Stimulated activated CD4-positive, alpha-beta T cell treated with anti-CD3 and anti-CD28 coated beads, Interleukin-1b, Interleukin-23, amount 100 ng/mL, for 1 hour (primary cell): ENCODE measurements at places on chromosomes 5 and 9.
A peak's percentile ranks its signal among the peaks of the same experiment; 100 is the strongest.

DNA sequence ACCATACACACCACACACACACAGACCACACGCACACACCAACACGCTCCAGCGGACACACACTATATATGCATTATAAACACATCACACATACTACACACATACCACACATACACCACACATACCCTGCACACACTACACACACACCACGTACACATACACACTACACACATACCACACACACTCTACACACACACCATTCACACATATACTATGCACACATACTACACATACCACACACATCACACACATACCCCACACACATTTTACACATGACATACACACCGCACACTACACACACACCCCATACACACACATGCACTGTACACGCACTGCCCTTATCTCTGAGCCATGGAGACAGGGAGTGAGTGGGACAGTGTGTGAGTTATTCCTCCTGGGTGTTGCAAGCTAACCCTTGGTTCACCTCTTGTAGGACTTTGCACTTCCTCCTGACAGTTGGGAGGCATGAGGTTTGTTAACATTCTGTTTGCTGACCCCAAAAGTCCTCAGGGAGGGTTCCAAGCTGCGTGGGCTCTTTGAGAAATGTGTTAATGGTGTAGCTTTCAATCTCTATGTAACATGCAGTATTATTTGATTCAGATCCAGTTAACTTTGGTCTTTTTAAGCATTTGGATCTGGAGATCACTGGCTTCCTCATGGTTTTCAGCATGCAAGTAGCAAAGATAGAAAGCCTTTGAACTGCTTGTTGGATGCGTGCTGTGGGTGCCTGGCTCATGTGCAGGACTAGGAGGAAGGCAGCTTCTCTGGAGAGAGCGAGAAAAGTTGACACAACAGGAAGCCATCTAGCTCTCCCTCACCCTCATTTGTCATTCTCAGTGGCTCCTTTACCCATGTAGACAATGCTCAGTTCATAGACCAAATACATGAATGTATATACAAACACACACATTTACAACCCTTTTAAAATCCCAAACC is 13.7 kb downstream of the IL31RA start:
- DNase-seq, result no peak

- DNase-seq, result no peak
These were observed at the start of gene SVEP1 for GRCh38 chr9:110579034-110579861. SVEP1 (minus strand) TSS chr9:110579741; CDS start chr9:110579543, 198 bp downstream.

DNA sequence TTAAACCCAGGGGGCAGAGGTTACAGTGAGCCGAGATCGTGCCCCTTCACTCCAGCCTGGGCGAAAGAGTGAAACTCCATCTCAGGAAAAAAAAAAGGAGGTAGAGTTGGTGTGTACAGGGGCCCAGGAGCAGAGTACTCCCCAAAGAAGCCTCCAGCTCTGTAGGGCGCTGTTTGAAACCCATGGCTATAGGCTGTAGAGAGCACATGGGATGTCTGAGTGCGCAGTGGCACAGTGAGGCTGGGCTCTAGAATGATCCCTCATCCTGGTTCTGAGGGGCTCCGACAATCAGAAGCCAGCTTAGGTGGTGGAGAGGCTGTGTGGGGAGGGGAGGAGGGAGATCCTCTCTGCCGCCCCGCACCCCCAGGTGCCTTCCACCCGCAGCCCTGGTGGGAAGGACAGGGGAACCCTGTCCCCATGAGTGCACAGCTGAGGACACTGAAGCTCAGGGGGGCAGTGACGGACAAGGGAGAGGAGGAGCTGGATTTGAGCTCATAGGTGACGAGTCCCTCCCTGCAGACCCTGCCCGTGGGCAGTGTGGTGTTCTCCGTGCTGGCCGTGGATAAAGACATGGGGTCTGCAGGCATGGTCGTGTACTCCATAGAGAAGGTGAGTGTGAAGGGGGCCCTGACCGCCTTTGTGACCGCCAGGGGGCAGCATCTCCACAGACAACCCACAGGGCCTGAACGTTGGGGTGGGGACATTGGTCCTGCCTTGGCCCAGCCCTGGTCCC is 24.6 kb downstream of the CDHR2 start:
- peak; percentile 84 for DNase-seq

DNA sequence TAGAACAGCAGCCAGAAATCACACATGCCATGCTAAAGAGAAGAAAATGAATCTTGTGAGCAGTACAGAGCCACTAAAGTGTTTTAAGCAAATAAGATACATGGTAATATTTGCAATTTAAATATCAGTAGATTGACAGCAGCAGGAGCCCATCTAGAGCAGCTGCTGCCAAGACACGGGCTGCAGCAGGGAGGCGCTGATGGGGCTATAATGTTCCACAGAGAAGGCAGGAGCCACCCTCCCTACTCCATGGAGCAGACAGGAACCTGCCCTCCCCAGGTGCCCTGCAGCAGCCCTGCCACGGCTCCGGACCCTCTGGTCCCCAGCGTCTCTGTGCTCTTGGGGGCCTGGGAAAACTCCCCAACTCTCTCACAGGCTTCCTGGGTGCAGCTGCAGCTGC is 224.1 kb upstream of the ISL1 start:
- DNase-seq, result no peak

DNA sequence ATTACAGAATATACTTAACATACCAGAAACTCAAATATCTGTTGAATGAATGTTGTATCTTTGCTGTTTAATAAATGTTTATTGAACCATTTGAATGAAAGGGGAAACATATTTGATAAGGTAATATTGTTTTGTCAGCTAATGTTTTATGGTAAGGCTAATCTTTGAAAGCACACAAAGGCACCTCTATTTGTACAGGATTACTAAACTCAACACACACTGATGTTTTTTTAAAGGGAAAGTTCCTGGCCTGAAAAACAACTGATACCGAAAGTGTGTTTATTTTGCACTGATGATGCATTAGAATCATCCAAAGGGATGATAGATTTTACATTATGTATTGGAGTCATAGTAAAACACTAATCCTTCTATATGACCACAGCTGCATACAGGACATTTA is 82.5 kb downstream of the ADCY2 start:
- no peak for DNase-seq

DNA sequence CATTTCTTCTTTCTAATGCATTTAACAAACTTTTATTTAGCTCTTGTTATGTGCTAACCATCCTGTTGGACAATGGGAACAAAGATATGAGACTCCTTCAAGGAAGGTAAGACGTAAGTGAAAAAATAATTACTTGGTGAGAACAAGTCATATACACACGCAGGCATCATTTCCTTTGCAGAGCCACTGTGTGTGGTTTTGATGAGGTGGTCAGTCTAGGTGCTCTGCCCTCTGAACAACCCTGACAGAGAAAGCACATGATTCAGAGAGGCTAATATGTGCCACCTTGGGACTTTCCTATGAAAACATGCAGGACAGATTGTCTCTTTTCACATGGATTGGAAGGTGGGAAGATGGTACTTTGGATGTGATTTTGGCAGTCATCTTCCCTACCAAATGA is 1162.5 kb upstream of the DMAC1 start:
- no peak for DNase-seq

DNA sequence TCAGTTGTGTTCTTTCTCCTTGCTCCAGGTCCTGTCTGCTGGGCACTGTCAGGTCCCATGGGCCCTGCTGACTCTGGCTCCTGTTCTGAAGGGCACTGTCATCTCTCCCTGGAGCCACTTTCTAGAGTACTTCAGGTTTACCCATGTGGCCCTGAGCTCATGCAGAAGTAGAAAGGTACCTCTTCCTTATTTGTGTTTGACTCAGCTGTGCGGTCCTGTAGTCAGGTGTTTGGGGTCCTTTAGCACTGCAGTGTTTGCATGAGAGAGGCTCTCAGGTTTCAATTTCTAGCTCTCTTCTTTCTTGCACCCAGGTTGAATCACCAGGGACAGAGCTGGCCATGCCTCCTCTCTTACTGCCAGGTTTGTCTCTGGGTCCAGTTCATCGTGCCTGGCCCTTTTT is 71.5 kb downstream of the HSPA4 start:
- DNase-seq, result no peak

- DNase-seq, result no peak
These were observed 3.5 kb downstream of the LMX1B start for GRCh38 chr9:126617003-126617822.

DNA sequence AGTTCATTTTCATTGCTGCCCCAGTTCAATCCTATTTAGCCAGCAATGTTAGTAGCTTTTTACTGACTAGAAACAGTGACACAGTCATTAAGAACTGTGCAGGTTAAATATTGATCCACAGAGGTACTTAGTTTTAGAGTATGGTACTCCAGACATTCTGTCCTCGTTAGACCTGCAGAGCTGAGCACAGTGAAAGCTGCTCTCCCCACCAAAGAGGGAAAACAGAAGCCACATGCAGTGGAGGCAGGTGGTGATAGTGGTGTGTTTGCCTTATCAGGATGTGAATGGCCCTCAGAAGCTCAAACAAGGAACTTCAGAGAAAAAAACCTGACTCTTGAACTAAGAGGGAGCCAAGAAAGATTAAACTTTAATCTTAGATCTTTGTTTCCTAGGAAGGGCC is 75.5 kb downstream of the UNC13B start:
- DNase-seq, result no peak

DNA sequence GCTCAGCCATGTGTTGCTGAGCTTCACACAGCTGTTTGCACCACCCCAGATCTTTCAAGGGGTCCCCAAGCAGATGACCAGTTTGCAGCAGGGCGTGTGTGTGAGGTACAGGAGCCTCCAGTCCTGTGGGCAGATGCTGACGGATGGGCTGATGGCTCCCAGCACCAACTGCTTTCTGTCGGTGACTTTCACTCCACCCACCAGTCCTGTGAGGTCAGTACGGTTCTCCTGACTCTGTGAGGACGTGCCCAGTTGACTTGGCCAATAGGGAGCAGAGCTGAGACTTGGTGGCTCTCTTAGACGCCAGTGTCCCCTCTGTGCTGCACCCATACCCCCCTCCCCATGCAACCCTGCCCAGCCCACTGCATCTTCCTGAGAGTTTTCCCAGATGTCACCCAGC is 19.7 kb downstream of the COL5A1 start:
- DNase-seq, result no peak

GRCh38 chr5:180558232-180558631 is 33.1 kb downstream of the SCGB3A1 start:
- no peak for DNase-seq

DNA sequence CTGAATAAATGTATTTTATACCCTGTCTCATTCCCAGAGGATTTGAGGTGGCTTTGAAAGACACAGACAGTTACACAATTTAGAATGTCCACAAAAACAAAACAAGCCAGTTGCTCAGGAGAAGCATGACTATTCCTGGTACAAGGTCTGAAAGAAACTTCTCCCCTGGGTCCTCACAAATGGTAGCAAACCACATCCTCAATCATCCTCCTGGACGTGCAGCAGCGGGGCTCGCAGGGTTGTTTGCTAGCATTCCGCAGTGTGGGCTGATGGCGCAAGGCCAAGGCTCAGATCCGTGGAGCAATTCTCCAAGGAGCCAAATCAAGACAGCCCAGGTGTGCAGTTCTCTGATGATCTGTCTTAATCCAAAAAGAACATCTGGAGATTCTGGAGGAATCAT is 210.3 kb downstream of the ACTL7B start:
- DNase-seq, result no peak

GRCh38 chr5:73280821-73281746 is 108.1 kb downstream of the TMEM174 start:
- no peak for DNase-seq

GRCh38 chr9:93141771-93142483 is 7.9 kb upstream of the NINJ1 start:
- DNase-seq, result no peak

DNA sequence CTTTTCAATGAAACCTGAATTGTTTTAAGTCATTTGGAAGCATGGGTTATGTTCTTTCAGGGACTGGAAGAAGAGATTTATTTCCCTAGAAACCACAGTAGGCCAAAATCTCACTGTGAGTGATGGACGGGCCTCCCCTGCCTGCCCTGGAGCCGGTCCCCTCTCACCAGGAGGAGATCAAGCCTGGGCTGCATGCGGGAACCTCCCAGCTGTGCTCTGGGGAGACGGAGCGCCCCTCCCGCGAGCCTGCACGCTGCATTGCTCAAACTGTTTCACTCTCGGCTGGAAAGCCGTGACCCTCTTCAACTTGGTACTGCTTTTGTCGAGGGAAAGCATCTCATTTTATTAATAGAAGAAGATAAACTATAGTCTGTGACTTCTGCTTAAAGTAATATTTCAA is 85.4 kb downstream of the IRX2 start:
- no peak for DNase-seq

DNA sequence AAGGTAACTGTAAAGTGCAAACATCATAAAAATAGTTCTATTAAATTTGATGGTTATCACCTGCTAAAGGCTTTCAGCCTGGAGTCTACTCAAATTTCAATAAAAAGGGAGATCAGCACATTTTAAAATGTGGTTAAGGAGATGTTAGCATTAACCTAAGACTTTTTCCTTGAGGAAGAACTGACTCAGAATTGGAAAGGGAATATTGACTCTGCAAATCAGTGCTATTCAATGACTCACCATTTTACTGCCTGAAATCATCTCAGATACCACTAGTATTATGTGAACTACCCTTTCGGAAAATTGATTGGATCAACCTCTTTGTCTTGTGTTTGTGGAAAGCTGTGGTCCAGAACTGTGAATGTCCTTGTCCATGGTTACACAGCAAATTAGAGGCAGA is 113.3 kb downstream of the ADRB2 start:
- no peak for DNase-seq

DNA sequence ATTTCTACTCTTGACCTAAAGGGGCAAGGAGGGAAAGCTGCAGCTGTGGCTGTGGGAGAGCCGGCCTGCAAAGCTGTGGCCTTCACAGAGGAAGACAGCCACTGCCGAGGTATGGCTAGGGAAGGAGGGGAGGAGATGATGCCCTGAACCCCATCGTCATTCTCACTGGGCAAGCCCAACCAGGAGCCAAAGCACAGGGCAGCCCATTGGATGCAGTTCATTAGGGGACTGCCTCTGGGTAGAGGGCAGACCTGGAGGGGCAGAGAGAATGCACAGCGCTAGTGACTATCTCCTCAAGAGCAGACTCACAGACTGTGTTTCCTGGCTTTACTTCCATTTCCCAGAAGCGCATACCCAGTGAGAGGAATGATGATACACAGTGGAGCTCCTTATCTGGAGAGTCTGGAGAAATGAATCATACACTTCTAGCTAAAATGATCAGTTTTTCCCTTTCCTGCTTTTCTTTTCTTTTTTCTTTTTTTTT is 47.2 kb upstream of the TTC23L start:
- no peak for DNase-seq

- no peak for DNase-seq
These were observed 16.5 kb downstream of the SPACA9 start for GRCh38 chr9:132894862-132895835.

GRCh38 chr5:132766020-132766805 is 10.8 kb downstream of the SEPTIN8 start:
- DNase-seq, result no peak

GRCh38 chr5:60399507-60399906 is 300.5 kb downstream of the DEPDC1B start:
- no peak for DNase-seq

DNA sequence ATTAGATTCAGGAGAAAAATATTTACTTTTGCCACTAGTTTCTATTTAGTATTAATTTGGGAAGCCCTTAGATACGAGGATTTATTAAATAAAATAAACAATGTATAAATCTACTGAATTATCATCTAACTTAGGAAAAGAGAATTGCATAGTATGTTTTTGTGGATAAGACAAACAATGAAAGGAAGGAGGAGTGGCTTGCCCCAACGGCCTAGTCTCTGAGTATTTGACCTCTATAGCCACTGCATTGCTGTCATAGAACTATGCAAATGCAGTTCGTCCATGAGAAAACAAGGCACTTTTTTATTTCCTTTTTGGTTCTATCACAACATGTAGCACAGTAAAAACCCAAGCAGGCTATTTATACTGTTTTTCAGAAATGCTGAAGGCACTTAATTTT is 321.2 kb upstream of the CCNH start:
- no peak for DNase-seq

- DNase-seq, result no peak
These were observed 613.6 kb downstream of the ZNF608 start for GRCh38 chr5:124132843-124133242.
